ENCODE measurements at places on chromosomes 5 and 9.

DNA sequence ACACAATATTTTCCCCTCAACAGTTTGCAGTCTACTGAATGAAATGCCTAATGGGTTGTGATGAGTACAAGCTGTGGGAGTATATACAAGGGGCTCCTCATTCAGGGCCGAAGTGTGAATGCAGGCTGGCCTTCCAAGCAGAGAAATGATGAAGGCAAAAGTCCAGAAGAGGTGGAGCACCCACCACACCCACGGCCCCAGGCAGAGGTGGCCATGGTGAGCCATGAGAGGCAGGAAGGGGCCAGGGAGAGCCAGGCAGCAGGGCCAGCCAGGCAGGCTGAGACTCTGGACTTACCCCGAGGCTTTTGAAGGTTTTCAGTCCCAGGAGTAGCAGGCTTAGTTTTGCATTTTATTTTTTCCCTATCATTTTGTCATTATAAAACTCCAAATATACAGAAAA, 218.1 kb downstream of the AUH start:
- no peak for DNase-seq

GRCh38 chr9:27385606-27386322, 88.8 kb upstream of the EQTN start:
- DNase-seq = no peak

DNA sequence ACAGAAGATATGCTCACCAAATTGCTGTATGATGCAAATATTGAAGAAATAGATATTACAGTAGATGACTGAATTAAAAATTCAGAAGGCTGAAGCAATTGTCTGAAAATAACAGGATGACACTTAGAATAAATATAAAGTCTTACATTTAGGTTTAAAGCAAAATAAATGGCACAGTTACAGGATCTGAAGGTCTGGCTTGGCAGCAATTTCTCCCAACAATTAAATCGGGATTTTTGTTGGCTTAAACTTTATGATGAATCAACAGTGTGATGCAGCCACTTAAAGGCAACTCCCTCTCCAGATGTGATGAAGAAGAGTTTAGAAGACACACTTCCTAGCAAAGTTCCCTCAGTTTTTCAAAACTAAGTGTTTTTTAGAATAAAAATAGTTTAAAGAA, 80.5 kb downstream of the NREP start:
- no peak for DNase-seq

DNA sequence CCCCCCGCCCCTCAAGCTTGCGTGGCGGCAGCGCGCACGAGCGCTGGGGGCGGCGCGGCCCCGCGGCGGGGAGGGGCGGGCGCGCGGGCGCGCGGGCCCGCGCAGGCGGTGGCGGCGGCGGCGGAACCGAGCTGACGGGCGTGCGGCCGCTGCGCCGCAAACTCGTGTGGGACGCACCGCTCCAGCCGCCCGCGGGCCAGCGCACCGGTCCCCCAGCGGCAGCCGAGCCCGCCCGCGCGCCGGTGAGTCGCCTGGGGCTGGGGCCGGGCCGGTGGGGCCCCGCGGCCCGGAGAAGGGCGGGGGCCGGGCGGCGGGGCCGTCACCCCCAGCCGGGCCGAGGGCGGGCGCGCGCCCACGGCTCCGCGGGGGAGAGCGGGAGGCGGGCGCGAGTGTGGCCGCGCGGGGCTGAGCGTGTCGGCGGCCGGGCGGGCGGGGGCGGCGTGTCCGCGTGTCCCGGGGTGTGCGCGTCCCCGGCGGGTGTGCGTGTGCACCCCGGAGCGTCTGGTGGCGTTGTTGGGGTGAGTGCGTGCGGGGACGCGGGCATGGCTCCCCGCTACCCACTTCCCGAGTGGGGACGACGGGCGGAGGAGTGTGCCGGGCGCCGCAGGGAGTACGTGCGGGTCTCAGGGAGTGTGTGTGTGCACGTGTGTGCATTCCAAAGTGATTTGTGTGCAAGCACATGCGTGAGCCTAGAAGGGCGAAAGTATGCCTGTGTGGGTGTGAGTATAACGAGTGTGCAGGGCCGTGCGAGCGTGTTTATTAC, at the start of gene NEK6:
TSS of gene NEK6 (plus strand) at position 106 of the 763 bp plus-strand sequence. CDS start 44,016 bp downstream, outside the sequence.
- peak; percentile 55 for DNase-seq

- DNase-seq = no peak
These were observed 460.0 kb upstream of the BRINP1 start for GRCh38 chr9:119829186-119829585.

DNA sequence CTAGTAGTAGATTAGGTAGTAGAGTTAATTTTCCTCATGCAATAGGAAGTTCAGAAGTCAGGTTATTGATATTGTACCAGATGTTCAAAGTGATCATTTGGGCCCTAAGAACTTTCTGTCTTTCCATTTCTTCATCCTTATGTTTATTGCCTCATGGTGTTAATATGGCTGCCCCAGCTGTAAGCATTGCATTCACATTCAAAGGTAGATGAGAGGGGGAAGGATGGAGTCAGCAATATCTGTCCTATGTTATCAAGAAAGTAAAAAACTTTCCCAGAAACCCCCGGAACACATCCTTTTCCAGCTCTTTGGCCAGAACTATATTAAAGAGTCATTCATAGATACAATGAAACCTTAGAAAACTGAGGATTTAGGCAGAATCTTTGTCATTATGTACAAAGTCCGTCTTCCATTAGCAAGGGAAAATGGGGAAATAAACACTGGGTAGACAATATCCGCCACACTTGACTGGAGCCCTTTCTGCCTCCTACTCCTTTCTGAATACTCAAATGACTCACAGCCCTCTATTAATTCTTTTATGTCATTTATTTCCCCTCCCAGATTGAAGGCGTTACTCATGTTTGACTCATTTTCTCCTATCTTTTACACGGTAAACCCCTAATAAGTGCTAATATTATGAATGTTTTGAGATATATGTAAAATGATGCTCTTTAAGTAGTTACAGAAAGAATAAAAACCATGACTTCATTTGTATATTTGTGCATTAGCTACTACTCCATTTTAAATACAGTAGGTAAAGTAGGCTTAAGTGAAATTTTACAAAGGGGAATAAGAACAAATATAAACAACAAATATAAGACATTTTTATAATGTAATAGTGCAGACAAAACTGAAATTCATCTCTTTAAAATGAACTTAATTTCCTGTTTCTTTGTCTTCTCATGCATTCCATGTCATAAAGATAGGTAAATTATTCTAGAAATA, 127.6 kb downstream of the SLF1 start:
- DNase-seq = no peak

GRCh38 chr9:1939926-1940368, 75.2 kb upstream of the SMARCA2 start:
- DNase-seq = peak; percentile 46

GRCh38 chr5:22521521-22521920, 331.6 kb downstream of the CDH12 start:
- DNase-seq = no peak

GRCh38 chr5:43236653-43237355, 44.8 kb downstream of the NIM1K start:
- DNase-seq = no peak

- DNase-seq = no peak
These were observed 230.9 kb downstream of the FAM114A2 start for GRCh38 chr5:153807801-153808200.

DNA sequence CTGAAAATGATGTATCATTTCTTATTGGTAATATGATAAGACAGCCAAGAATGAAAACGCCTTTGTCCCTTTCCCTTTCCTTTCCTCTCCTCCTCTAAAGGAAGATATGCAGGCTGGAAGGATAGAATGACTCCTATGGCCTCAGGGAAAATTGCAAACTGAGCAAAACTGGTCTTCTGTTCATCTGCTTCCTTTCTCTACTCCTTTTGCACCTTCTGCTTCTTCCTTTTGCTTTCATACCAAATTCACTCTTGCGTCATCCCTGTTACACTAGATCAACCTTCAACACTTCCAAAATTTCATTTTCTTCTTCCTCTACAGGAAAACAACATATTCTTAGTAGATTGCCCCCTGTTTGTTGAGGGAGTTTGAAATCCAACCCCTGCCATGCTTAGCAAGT, 234.1 kb downstream of the ADAMTS6 start:
- DNase-seq = no peak

- DNase-seq = no peak
These were observed 159.3 kb downstream of the SPATA31D1 start for GRCh38 chr9:82147798-82148425.

- DNase-seq = no peak
These were observed 25.9 kb downstream of the NKD2 start for GRCh38 chr5:1034421-1034905.

DNA sequence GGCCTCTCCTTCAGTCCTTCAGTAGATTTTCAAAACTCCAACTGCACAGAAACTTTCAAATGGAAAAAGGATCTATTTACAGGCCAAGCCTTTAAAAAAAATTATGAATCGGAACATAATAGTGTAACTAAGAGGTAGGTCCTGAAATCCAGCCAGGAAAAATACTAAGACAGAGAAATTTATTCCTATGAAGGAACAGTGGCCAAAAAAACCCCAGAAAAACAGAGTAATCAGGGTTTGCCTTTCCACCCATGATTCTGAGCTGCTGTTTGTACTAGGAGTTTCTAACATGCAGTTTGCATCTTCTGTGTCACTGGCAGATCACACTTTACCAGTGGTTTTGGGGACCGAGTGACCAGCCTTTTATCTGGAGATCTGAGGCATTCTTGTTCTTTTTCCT, 93.1 kb upstream of the TMED7 start:
- DNase-seq = no peak

DNA sequence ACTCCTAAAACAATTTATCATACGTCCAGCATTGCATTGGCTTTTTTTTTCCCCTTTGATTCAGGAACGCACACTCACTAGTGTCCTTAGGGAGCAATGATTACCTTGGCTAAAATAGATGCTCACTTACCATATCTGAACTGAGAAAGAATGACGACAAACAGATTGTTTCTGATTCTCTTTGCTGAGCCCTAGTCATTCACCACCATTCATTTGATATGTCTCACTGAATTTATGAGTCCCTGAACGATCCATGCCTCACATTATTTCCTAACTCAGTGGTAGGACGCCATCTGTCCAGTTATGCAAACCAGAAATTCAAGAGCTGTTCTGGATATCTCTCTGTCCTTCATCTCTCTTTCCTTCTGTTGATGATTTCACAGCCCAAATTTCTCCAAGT, 39.3 kb upstream of the DAB2 start:
- no peak for DNase-seq

DNA sequence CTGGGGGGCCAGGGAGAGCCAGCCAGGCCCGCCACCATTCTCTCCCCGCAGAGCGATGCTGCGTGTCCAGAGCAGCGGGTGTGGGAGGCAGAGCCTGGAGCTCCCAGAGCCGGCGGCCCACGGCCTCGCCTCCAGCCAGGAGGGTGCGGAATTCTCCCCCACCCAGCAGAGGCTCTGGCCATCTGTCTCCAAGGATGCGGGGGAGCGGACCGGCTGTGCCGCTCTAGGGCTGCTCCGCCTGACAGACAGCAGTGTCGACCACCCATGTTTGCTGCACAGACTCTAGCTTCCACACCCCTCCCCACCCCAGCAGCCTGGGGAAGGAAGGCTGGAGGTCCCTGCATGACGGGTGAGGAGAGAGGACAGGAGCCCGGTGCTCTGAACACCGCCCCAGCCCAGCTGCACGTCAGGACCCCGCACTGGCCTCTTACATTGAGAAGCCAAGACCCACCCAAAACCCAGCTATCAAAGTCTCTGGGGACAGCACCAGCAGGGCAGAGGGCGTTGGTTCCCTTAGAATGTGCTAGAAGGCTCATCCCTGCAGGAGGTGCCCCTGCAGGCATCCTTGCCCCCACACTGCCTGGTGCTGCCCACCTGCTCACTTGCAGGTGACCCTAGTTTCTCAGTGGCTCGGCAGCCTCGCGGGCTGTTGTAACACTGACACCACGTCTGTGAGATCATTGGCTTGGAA, 29.7 kb upstream of the FCN1 start:
- DNase-seq = no peak

GRCh38 chr9:114799441-114799840, 6.4 kb downstream of the TNFSF15 start:
- no peak for DNase-seq

- no peak for DNase-seq
These were observed 241.2 kb upstream of the TNC start for GRCh38 chr9:115359017-115359780.

DNA sequence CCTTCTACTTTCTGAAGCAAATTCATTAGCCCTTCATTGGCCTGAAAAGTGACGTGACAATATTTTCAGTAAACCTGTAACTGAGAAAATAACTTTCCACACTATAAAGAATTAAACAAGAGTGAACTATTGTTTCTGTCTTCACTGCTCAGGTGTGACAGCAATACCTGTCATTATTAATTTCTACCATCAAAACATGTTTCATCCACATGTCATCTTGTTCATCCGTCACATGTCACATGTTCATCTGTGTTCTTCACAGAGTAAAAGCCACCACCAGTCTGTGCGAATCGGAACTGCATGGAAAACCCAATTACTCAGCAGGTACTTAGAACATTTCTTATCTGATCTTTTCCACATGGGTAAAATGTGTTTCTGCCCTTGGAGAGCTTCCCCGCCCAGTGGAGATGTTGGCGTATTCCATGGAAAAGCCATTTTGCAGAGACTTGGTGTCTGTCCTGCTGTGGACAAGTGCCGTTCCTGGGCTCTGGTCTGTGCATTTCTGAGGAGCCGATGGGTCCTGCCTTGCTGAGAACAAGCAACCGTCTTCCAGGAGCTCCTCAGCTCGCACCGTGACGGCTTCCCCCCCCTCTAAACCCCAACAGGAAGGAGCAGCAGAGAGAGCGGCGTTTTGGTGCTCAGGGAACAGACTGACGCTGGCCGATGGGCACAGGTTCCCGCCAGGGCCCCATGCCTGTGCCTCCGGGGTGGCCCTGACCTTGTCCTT, 10.6 kb upstream of the EXOC3 start:
- DNase-seq = no peak

GRCh38 chr9:90103771-90104170, 499.0 kb downstream of the GADD45G start:
- no peak for DNase-seq

GRCh38 chr9:130295945-130296782, 30.6 kb downstream of the HMCN2 start:
- DNase-seq = no peak

- DNase-seq = no peak
These were observed 45.6 kb upstream of the MYO10 start for GRCh38 chr5:16981700-16982099.

DNA sequence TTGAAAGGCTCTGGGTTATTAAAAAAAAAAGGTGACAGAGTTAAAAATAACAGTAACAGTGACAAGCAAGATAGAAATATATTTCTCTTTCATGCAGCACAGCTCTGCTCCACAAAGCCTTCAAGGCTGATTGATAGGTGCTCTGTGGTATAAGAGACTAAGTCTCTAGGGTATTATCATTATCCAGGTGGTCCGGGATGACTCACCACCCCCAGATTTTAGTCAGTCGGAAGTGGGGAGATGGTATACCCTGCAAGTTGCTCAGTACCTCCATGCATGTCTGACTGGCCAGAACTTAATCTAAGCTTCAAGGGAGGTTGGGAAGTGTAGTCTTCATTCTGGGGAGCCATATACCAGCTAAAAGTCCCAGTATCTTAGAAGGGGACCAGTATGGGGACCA, 76.1 kb downstream of the SLC1A3 start:
- DNase-seq = no peak

- DNase-seq = no peak
These were observed 270.5 kb downstream of the OSTF1 start for GRCh38 chr9:75358846-75359245.

All from CD4-positive, alpha-beta memory T cell (primary cell).